Stimulated activated CD4-positive, alpha-beta T cell treated with anti-CD3 and anti-CD28 coated beads, Interleukin-1b, Interleukin-23, amount 100 ng/mL, for 4 hours (primary cell): ENCODE measurements at places on chromosomes 1 and 21.

DNA sequence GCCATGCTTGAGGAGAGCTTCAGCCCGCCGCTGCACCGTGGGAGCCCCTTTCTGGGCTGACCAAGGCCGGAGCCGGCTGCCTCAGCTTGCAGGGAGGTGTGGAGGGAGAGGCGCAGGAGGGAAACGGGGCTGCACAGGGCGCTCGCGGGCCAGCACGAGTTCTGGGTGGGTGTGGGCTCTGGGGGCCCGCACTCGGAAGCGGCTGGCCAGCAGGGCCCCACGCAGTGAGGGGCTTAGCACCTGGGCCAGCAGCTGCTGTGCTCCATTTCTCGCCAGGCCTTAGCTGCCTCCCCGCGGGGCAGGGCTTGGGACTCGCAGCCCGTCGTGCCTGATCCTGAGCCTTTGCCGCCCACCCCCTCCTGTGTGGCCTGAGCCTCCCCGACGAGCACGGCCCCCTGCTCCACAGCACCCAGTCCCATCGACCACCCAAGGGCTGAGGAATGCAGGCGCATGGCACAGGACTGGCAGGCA is 1554.0 kb downstream of the KCNT2 start:
- DNase-seq, result no peak

GRCh38 chr1:164842870-164843269 is 283.9 kb downstream of the PBX1 start:
- no peak for DNase-seq

DNA sequence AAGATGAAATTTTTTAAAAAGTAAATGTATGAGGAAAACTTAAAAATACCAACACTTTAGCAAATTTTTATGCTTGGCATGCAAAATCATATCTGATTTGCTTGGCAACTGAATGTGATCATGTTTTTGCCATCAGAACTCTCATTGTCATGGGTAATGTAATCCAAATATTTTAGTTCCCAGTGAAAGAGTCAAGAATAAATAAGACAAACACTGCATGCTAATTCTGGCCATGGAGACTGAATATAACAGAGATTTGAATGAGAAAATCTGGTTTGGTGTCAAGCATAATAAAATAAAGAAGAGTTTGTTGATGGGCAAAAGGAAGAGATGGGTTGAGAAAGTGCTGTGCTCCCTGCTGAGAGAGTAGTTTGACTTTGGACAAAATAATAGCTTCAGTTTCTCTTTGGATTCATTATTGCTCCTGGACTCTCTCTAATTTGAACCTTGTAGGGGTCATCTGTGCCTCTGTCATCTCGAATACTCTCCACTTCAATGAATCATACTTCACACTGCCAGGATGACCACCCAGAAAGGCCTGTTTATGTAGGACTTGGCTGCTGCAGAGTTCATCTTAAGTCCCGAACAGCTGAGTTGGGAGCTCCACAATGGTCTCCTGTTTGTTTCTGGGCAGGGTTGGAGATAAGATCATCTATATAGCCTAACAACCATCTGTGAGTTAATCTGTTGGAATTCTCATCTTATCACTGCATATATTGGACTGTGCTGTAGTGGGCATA is 34.4 kb downstream of the ADAMTS1 start:
- no peak for DNase-seq

DNA sequence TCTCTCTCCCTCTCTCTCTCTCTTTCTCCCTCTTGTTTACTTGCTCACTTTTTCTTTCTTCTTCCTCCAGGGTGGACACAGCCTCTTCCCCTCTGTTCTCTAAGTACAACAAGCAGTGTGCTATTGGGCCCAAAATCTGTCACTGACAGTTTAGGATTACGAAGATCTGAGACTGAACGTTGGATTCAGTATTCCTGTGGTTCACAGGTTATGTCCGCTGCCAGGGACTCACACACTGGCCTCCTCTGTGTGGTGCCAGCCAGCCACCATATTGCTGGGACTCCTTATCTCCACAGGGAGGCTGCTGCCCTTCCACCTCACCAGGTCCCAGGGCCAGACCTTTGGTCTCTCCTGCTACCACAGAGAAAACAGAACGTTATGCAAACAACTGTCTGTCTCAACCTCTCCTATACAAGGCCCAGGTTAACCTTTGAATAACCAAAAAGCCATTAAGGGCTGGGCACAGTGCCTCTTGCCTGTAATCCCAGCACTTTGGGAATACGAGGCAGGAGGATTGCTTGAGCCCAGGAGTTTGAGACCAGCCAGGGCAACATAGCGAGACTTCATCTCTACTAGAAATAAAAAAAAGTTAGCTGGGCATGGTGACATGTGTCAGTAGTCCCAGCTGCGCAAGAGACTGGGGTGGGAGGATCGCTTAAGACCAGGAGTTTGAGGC is 171.9 kb upstream of the RAB4A start:
- no peak for DNase-seq
